ENCODE measurements at places on chromosomes 16 and 17.

DNA sequence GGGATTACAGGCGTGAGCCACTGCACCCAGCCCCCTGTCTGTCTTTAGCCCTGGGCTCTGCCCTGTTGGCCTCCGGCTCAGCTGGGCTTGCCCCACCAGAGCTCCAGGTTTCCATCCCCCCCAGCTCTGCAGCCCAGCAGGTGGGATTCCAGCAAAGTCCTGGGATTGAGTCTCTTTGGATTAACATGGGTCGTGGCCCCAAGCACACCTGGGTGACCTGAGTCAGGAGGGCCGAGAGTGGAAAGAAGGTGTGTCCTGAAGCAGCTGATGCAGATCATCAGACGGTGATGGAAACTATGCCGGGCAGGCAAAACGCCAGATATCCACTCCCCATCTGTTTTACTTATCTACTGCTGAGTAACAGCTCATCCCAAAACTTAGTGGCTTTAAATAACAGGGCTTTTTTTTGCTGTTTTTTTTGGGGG, 72.5 kb downstream of the KNOP1 start:
- DNase-seq: no peak

- no peak for DNase-seq
These were observed 35.4 kb downstream of the GINS2 start for GRCh38 chr16:85653290-85653891.

GRCh38 chr17:27741971-27742575, 58.3 kb downstream of the NOS2 start:
- DNase-seq: no peak

GRCh38 chr17:78022425-78022824, 63.9 kb downstream of the TNRC6C start:
- no peak for DNase-seq

DNA sequence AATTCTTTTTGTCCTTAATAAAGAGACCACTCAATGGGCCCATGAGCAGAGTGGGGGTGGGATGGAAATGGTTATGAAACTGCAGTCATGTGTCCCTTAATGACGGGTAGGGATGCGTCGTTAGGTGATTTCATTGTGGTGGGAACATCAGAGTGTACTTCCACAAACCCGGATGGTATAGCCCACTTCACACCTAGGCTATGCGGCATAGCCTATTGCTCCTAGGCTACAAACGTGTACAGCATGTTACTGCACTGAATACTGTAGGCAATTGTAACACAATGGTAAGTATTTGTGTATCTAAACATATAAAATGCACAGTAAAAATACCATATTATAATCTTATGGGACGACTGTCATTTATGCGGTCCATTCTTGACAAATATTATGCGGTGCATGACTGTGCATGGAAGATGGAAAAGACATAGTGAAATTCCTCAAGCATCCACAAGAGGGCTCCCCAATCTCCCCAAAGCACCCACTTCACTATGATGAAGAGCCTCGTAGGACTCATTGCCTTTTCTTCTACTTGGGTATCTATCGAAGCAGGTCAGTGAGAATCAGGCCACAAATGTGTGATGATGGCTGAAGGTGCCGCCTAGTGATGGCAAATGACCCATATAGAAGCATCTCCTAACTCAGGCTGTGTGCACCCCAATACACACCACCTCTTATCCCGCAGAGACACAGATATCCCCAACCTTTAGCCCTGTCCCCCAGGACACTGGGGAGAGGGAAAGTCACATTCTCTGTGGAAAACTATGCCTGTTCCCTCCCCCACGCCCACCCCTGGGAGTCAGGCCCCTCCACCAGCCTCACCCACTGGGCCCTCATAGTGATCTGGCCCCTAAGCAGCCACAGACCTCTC, 43.5 kb downstream of the TBX21 start:
- peak; percentile 56 for DNase-seq

DNA sequence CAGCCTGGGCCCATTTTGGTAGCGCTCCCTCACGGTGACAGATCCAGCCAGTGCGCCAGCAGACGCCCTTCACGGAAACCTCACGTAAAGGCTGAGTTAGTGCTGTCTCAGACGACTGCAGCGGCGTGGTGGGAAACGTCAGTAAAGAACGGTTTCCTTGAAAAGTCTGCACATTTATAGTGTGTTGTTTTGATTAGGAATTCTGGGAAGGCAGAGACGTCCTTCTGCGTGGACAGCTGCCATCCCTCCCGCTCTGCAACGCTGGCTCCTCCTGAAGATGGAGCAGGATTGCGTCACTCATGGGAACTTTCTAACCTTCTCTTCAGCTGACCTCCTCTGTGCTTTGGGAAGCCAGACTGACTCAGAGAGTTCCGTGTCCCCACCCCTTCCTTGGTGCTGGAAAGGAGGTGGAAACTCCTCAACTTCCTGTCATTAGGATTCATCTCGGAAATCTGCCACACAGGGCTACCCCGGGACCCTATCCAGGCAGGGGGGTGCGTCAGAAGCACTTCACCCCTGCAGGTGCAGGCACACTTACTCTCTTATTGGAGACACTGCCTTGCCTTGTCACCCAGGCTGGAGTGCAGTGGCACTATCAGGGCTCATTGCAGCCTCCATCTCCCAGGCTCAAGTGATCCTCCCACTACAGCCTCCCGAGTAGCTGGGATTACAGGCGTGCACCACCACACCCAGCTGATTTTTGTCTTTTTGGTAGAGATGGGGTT, 24.3 kb upstream of the CRISPLD2 start:
- DNase-seq: peak; percentile 91

GRCh38 chr17:44768505-44769142, 9.8 kb downstream of the ADAM11 start:
- no peak for DNase-seq

DNA sequence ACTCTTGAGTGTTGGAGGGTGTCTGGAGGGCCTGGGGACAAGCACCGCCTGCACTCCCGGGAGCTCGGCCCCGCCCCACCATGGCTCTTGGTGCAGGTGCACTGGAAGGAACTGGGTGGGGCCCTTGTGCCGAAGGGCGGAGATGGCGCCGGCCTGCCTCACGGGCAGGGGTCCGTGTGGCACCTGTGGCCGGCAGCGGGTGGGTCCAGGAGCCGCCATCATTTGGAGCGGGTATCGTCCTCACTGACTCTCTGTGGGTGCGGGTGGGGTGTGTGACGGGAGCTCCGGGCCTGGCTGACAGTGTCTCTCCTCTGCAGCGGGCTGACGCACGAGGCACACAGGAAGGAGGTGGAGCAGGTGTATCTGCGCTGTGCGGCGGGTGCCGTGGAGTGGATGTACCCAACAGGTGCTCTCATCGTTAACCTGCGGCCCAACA, 5.2 kb downstream of the METRNL start:
- DNase-seq: no peak

DNA sequence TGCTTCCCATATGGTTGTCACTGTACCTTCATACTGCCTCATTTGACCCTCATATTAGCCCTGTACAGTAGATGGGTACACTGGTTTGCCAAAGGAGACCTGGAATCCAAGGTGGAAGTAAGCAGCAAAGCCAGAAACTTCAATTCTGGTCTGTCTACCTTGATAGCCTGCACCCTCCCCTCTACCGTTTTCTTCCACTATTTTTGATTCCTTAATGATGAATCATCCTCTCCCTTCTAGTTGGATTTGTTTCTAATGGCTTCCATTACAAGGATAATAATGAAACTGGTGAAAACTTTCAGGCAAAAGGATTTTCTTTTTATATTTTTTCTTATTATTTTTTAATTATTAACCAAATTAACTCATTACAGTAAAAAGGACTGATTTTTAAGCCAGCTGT, 17.3 kb downstream of the TAC4 start:
- DNase-seq: no peak

GRCh38 chr16:84751947-84752346, 52.1 kb downstream of the USP10 start:
- peak; percentile 68 for DNase-seq

DNA sequence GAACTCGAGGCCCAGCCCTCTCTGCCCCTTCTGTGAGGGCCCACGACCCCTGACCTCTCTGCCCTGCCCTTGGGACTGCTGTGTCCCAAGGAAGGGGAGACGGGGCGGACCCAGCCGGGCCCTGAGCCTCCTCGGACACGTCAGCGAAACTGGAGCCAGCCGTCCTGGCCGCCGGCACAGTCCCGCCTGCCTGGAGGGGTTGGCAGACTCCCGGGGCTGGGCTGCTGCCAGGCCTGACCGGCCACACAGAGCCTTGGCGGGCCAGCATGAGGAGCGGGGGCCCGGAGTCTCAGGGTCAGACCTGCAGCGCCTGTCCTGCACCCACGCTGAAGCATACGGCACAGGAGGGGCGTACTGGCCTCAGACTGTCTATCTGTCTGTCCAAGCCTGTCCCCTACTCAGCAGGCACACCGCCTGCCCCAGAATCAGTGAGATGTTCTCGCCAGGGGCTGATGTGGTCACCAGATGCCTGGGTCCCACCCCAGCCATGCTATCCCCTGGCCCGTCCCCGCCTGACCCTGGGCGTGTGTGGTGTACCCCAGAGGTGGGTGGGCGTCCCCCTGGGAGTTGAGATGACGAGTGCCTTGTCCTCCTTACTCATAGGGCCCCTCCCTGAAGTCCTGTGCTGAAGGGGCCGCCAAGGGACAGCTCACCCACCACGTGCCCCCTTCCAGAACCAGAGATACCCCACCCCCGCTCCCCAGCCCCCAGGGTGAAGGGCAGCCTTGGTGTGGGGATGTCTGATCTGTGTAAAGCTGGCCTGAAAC, 4.7 kb downstream of the VASN start:
- DNase-seq: peak; percentile 65

DNA sequence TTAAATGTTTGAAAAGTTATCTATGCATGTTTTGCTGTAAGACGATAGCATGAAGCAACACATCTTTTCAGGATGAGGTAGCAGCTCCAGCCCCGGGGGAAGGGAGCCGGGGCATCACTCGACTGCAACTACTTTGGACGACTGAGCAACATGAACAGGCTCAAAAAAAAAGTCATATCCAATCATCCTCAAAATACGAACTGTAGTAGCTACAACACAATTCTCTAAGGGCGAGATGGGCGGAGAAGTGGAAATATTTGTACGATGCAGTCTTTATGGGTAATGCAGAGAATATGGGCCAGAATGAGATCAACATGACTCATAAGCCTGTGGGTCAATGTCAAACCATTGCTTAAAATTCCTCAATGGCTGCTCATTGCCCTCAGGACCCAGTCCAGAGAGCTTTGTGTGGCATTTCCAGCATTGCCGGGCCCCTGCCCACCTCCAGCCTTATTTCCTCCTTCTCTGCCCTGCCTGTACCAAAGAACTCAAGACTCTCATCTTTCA, 17.7 kb upstream of the SMURF2 start:
- DNase-seq: peak; percentile 90

DNA sequence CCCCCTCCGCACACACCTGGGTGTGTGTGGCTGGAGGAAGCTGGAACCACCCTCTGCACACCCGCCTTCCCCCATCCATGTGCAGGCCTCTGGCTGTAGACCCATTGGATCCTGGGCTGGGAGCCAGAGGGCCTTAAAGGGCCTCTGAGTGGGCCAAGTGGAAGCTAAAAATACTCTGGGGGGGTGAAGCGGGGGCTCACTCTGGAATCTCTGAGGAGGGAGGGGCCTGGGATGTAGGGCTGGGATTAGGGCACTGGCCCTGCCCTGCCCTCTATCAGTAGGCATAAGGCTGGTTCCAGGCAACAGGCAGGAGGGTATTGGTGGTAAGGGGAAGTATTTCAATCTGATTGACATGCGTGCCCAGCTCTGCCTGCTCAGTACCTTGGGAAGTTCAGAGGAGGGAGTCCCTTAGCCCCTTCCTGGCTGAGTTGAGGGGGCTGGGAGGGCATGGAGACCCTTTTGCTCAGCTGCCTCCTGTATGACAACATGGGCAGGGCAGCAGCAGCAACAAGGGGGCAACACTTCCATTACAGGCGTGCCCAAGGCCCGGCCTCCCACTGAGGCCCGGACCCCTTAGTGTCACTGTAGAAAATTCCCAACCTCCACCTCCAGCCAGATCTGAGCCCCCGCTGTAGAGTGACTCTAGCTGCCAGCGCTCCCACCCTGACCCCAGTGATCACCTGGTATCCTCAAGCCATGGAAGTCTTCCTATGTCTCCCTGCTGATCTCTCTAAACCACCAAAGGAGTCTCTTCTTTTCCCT, 5.2 kb downstream of the ITGA3 start:
- peak; percentile 95 for DNase-seq

- DNase-seq: no peak
These were observed 688 bp downstream of the CA10 start for GRCh38 chr17:52157603-52158449.

- no peak for DNase-seq
These were observed 2.0 kb downstream of the DNASE1L2 start for GRCh38 chr16:2238150-2238837.

- peak; percentile 33 for DNase-seq
These were observed 339.0 kb downstream of the MAF start for GRCh38 chr16:79261481-79261940.

DNA sequence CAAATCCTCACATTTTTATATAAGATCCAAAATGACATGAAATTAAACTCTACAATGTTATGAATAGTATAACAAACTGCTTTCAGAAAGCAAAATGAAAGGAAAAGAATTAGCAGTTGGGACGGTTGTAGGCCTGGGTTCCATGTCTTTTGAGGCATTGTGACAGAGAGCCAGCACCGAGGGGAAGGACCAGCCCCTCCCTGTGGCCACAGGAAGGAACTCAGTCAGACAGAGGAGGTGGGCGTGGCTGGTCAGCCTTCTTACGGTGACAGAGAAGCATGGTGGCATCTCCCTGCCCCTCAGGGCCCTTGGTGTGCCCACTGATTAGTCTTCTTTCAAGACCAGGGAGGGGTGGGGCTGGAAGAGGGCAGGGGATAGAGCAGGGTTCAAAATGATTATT, 5.7 kb downstream of the ZNF319 start:
- peak; percentile 60 for DNase-seq

- DNase-seq: no peak
These were observed 26.9 kb downstream of the GPRC5B start for GRCh38 chr16:19857593-19858339.

- no peak for DNase-seq
These were observed 39.6 kb downstream of the PKD1 start for GRCh38 chr16:2095918-2096582.

DNA sequence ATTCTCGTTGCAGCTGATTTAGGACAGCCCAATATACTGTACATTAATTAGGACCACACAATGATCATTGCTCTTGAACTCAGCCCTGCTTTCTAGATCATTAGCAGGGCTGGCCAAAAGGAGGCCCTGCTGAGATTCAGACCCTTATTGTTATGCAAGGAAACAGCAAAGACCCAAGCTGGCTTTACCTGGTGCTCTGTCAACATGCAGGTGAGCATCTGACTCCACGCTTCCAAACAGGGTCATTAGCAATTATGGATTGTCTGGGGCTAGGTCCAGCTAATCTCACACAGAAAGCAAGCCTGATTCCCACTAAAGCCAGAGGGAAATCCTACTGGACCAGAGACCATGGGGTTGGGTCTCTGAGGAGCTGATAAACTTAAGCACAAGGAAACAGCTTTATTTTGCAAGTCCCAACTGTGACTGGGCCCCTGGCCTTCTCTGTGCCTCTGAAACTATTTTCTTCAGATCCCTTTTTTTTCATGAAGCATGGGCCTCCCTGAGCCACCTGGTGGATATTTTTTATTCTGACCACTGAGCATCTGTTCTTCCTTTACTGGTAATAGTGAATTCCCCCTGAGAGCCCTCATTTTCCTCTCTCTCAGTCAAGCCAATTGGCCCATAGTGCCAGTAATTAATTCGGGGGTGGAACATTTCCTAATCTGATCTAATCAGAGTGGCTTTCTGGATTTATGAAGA, 236.1 kb downstream of the GRIN2A start:
- DNase-seq: no peak
